Testis (tissue), 5 donors: ENCODE measurements at places on chromosomes 2 and 18. TPM values are rescaled to one million over a fixed set of nuclear protein-coding genes. Genes with fewer than 3 reads are reported as not detected.

Gene MAPK4
- 13.3 TPM for total RNA-seq

Gene RNF125
- total RNA-seq, result 1.9 TPM

- H3K4me3 ChIP-seq, result no peak overlapping the region
- H3K4me1 ChIP-seq, result peaks cover 22% of the 10 kb centered on the region
- H3K27ac ChIP-seq, result no peak overlapping the region
- DNase-seq, result no peak
These were observed 114.7 kb downstream of the MAP4K4 start for GRCh38 chr2:101812226-101812625.

DNA sequence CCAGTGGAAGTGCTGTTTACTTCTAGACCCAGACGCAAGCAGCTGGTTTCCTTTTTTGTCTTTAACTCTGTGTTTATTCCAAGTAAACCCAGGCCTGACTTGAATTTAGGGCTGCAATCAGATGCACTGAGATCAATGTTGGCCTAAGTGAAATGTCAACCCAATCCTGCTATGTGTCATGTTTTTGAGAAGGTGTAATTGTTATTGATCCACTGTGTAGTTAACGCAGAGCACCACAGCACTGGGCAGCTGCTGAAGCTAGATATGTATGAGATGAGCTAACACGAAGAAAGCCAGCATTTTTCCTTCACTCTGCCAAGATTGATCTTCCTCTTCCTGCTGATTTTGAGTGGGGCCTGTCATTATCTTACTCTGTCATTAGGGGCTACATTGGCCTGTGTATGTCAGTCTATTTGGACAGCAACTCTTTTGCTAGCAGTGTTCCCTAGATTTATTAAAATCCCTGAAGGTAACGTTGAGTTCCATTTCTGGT is 18.9 kb upstream of the DLX1 start:
- H3K27ac ChIP-seq, result no peak overlapping the region
- H3K4me1 ChIP-seq, result no peaks in the 10 kb centered on the region
- no peak for DNase-seq
- H3K27me3 ChIP-seq, result no peaks in the 10 kb centered on the region

DNA sequence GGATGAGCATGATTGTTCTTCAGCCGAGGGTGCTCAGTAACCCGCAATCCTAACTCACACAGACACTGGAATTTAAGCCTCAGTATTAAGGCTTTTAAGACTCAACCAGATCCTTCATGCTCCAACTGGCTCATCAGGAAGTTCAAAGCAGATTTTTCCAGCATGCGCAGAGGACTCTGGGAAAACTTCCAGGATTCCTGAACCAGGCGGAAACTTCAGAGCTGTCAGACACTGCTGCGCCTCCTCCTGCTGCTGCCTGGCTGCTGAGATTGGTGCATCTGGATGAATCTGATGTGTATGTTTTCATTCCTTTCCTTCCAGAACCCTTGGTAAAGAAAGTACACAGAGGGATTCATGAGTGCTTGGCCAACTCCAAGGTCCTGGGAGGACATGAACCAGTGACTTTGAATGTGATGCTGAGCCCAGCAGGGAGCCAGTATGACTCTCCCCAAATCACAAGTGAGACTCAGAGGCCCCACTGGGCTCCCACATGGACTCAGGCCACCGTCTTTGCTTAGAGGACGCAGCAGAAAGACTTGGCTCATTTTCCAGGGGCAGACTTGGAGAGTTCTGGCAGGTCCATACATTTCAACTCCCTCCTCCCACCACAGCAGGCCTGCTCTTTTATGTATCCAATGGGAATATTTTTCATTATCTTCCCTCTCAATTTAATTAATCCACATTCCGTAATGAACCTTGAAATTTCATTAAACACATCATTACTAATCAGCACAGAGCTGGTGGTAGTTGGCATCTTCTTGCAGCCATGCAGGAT is 143.5 kb upstream of the HDAC4 start:
- no peaks in the 10 kb centered on the region for H3K4me1 ChIP-seq
- no peaks in the 10 kb centered on the region for H3K27me3 ChIP-seq
- no peaks in the 10 kb centered on the region for H3K36me3 ChIP-seq
- H3K27ac ChIP-seq, result no peak overlapping the region

GRCh38 chr2:134197445-134197844 is 56.4 kb upstream of the MGAT5 start:
- H3K36me3 ChIP-seq, result no peaks in the 10 kb centered on the region
- peaks cover 20% of the 10 kb centered on the region for H3K4me1 ChIP-seq
- H3K27ac ChIP-seq, result no peak overlapping the region
- DNase-seq, result no peak
- no peaks in the 10 kb centered on the region for H3K27me3 ChIP-seq

DNA sequence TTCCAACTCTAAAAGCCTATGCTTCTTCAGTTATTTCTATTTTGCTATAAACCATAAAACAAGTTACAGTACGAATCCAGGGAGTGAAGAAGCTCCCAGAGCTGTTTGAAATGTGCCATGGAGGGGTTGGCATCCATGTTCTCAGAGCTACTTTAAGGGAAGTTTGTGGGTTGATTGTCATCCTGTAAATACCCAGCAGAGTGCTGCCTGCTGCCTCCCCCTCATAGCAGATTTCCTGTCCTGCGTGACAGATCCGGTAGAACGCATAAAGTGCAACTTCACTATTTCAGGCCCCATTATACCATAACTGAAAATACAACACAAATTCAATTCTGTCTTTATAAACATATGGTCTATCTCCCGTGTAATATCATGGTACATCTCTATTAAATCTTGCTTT is 114.4 kb downstream of the CTNNA2 start:
- H3K4me1 ChIP-seq, result no peaks in the 10 kb centered on the region
- H3K36me3 ChIP-seq, result no peaks in the 10 kb centered on the region
- H3K27me3 ChIP-seq, result no peaks in the 10 kb centered on the region
- no peak for DNase-seq

DNA sequence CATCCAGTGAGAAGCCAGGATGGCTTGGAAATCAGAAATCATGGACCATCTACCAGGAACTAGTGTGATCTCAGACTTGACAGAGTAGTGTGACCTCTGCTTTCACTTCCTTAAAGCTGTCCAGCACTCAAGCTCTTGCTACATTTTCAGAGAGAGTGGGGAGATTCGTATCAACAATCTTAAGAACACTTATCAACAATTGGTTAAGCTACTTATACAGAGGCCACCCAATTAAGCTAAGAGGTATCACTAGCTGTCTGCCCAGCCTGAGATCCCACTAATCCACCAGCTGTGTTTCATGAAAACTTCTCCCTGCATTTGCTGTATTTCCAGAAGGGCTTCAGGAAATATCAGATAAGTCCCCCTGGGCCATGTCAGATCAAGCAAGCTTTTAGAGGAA is 4.2 kb downstream of the RPRM start:
- no peaks in the 10 kb centered on the region for H3K36me3 ChIP-seq
- peaks cover 8% of the 10 kb centered on the region for H3K4me1 ChIP-seq
- H3K27ac ChIP-seq, result no peak overlapping the region
- peaks cover 4% of the 10 kb centered on the region for H3K27me3 ChIP-seq
- no peak overlapping the region for H3K4me3 ChIP-seq
- no peak for DNase-seq
